HepG2 (cell line): ENCODE measurements at places on chromosomes 6 and 20. TPM values are rescaled to one million over a fixed set of nuclear protein-coding genes. Genes with fewer than 3 reads are reported as not detected.
A peak's percentile ranks its signal among the peaks of the same experiment; 100 is the strongest.

Gene GPX5
- total RNA-seq = not detected in 2 replicates

Gene DSP
- total RNA-seq = 89.8 and 133 TPM in 2 replicates

Gene EDN1
- total RNA-seq = 0.15 and 0.21 TPM in 2 replicates

- no peak for DNase-seq
Observed at GRCh38 chr6:4362326-4362725, 227.0 kb upstream of the ECI2 start.

GRCh38 chr6:10886691-10887502, at the start of gene SYCP2L:
Gene SYCP2L, plus strand, starts transcription at chr6:10887052. Its CDS starts 75 bp downstream, at chr6:10887127.
- DNase-seq = no peak

GRCh38 chr20:40956542-40957264, 71.9 kb upstream of the TOP1 start:
- no peak for DNase-seq

DNA sequence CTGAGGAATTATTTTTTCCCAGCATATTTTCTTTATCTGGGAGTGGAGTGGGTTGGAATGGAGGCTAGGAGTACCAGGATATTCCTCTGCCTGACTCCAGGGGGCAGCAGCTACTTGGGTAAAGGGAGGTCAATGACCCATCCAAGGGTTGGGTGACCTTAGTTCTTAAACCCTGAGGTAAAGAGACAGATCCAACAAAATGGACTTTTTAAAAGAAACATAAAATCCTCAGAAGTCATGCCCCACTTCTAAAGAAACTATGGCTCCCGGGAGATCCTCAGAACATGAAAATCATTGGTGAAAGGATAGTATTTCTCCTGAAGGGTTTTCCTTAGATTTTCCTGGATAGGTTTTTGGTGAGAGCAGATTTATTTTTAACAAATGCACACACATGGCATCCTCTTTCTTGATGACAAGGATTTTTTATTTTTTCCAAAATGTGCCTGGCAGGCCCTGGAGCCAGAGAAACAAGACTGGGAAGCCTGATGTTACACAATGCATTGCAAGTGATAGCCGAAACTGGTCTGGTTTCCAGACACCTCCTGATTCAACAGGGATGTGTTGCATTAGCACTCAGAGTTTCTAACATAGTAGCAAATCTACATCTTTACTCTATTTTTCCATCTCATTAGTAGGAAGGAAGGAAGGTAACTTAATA, 240.9 kb upstream of the BTBD3 start:
- DNase-seq = peak; percentile 62

- no peak for DNase-seq
Observed at GRCh38 chr20:11001302-11001701, 327.5 kb upstream of the JAG1 start.

GRCh38 chr20:4949833-4950178, 51.5 kb downstream of the SLC23A2 start:
- DNase-seq = peak; percentile 30

DNA sequence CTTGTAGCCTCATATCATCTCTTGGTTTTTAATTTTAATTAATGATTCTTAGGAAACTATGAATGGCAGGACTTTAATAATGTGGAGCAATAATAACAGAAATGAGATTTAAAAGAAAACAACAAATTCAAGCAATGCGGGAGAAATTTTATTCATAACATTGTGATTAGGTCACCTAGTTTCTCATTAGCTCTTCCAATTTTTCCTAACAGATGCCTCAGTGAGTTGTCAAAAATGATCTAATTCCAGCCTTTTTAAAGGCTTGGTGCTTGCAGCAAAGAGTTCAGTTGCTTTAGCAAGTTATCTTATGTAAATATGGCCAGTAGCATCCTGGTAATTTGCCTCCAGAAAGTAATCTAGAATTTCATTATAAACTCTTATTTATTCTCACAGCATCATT, 20.4 kb downstream of the PDE7B start:
- no peak for DNase-seq

GRCh38 chr6:107563694-107564588, 74.0 kb downstream of the SOBP start:
- no peak for DNase-seq
